Kidney epithelial cell (primary cell): ENCODE measurements at places on chromosomes 12 and 14.

DNA sequence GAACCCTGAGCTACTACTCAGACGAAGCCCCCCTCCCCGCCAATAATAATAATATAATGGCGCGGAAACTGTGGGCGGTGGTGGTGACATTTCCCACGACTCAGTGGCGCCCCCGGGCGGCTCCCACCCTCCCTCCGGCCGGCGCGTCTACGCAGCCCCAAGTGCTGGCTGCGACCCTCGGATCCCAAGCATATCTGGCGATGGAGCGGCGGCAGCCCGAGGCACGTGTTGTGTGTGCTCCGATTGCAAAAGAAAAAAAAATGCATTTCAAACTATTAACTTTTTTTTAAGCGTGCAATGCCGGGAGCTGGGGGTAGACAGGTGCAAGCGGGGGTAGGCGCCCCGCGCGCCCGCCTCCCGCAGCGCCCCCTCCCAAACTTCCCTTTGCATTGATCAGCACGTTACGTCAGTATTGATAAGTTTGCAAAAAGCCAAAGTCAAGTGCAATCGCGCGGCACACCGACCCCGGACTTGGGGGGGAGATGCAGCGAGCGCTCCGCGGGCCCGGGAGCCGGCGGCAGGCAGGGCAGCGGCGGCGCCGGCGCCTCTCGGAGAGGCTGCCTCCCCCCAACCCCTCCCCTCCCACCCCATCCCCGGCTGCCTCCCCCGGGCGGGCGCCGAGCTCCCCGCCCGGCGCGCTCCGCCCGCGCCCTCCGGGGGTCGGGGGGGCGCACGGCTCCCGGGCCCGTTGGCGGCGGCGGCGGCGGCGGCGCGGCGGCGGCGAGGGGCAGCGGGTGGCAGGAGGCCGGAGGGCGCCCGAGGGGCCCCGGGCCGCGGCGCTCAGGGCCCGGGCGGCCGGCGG lies 113.1 kb upstream of the MYL2 start:
- DNase-seq = no peak

DNA sequence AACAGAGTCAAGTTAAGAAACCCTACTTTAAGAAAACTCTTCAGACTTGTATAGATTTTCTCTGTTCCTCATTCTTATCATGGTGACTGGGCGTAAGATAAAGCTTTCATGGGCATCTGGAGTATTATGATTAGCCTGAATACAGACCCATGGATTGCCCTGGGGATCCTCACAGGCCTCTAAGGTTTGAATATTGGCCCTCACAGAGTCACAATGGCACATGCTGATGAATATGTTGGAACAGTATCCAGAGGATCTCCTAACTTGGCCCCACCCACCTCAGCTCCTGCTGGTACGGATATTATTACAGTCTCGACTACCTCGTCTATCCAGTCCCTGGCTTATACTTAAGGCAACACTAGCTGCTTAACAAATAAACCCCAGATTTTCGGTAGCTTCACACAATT lies 8.1 kb downstream of the OSBPL8 start:
- DNase-seq = no peak

DNA sequence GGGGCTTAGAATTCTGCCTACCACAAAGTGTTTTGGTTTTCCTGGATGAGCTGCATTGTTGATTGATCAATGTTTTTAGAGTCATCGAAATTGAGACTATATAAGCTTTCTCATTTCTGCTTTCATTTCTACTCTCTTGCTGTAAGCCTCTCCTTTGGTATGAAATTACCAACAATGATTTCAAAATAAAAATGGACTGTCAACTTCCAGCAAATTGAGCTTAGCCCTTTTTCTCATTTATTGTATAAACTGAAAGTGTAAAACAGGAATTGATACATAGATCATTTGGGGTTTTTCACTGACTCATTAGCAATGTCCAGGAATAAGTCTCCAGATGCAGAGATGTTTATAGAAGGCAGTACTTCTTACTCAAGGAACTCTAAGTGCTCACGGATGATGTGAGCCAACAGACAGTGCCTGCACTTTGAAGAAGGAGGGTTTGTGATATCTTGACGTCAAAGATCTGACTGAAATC lies 20.0 kb upstream of the PCNX1 start:
- DNase-seq = no peak

- DNase-seq = no peak
Measured at GRCh38 chr14:98477935-98478334, 794.1 kb downstream of the BCL11B start.

DNA sequence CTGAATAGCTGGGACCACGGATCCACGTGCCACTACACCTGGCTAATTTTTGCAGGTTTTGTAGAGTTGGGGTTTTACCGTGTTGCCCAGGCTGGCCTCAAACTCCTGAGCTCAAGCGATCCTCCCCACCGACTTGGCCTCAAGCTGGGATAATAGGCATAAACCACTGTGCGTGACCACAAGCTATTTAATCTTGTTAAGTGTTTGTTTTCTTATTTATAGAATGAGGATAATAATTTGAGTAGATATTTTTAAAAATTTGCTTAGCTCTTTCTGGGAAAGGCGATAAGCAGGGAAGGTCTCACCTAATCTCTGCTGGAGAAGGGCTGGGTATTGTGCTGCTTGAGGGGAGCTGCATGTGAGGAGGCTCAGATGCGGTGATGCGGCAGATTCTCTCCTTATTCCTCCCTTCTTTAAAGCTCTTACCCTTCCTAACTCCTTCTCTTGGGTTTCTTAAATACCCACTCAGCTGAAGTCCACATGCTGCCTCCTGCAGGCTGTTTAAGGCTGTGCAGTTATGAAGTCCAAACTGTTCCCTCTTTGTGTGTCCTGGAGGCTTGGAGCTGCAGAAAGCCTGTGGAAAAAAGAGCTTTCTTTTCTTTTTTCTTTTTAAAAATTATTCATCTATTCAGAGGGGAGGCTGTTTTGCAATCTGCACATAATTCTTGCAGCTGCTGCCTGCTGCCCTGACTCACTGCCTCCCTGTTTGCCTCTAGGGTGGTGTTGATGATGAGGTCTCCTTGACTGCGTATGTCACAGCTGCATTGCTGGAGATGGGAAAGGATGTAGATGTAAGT lies 37.9 kb downstream of the A2ML1 start:
- DNase-seq = no peak

- DNase-seq = no peak
Measured at GRCh38 chr14:68408680-68409079, 384.2 kb downstream of the ZFP36L1 start.

DNA sequence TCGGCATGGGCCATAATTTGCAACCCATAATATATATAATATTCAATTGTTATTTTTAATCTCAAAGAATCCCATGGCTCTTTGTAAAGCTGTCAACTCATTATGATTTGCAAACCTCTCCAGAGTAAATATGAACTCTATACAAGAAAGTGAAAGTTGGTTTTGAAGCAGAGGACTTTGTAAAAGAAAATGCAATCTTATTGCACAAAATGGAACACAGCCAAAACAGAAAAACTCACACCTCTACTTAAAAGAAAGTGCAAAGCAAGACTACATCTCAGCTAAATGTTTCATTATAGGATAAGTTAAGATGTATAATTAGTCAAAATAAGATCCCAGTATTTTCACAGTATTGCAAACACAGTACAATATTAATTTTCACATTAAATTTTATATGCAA lies 111.2 kb upstream of the FLRT2 start:
- no peak for DNase-seq

GRCh38 chr12:130334399-130334798 lies 3.3 kb upstream of the PIWIL1 start:
- no peak for DNase-seq

- no peak for DNase-seq
Measured at GRCh38 chr12:110869026-110869425, 22.2 kb downstream of the CCDC63 start.

DNA sequence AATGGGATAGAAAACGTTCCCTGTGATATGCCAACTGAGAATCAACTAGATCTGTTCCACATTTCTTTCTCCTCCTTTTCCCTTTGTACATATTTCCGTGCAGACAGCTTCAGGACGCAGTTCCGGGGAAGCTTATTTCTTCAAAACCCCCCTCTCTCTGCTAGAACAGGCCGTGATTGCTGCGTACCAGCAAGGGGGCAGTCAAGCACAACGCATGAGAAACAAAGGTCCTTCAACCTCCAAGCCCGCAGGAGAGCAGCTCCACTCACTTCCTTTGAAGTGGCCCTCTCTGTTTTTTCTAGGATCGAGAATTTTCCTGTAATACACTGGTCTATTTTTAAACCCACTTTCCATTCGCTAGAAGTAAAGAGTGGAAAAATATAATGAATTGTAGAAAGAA lies 80.8 kb downstream of the ZNF664 start:
- no peak for DNase-seq

- no peak for DNase-seq
Measured at GRCh38 chr14:33642691-33643244, 308.1 kb downstream of the EGLN3 start.

- DNase-seq = no peak
Measured at GRCh38 chr12:27975222-27976136, 2.9 kb upstream of the PTHLH start.

DNA sequence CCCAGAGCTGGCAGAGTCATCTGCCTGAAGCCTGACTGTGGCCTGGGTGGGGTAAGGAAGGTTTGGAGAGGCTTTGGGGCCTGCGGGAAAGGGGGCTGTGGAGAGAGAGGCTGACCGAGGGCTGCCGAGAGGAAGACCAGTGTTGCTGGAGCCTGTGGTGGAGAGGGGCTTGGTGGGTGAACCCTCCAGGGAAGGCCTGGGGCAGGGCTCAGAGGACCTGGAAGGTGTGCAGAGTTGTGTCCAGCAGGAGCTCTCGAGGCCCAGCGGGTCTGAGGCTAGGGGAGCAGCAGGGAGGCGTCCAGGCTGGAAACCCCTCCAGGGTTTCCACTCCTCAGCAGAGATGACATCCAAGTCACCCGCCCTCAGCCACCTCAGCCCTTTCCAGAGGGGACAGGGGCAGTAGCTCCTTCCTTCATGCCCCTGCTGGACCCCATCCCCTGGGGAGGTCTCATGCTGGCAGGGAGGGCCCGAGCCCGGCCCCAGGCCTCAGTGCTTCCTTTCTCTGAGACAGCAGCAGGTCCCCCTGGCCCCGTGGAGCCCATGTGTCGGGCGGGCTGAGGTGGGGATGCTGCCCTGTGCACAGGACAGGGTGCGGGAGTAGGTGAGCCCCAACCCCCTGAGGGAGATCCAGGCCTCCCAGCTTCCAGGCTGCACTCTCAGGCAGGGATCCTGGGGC lies 8.4 kb downstream of the CEP170B start:
- DNase-seq = no peak

DNA sequence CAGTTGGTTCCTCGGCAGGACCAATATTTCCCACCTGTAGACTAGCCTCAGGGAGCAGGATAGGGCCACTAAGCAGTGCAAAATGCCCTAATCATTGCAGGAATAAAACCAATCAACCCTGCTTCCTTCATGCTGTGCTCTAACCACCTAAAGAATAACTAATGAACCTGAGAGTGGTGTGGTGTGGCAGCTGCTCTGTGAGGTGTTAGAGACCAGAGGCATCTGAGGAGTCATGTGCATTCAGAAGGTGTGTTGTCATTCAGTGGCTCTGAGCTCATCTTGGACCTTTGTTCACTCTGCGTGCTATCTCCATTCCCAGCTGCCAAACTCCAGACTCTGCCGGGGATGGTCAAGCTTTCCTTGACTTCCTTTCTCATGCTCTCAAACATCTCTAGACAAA lies 136.7 kb upstream of the EGLN3 start:
- DNase-seq = no peak

- DNase-seq = no peak
Measured at GRCh38 chr12:38154096-38155019, 162.2 kb upstream of the ALG10B start.

GRCh38 chr12:57756406-57757341 lies 1.8 kb downstream of the MARCHF9 start:
- no peak for DNase-seq

GRCh38 chr12:109671502-109671901 lies 42.1 kb upstream of the FAM222A start:
- no peak for DNase-seq

- DNase-seq = peak; percentile 25
Measured at GRCh38 chr14:100332797-100333196, 9.7 kb downstream of the SLC25A47 start.

DNA sequence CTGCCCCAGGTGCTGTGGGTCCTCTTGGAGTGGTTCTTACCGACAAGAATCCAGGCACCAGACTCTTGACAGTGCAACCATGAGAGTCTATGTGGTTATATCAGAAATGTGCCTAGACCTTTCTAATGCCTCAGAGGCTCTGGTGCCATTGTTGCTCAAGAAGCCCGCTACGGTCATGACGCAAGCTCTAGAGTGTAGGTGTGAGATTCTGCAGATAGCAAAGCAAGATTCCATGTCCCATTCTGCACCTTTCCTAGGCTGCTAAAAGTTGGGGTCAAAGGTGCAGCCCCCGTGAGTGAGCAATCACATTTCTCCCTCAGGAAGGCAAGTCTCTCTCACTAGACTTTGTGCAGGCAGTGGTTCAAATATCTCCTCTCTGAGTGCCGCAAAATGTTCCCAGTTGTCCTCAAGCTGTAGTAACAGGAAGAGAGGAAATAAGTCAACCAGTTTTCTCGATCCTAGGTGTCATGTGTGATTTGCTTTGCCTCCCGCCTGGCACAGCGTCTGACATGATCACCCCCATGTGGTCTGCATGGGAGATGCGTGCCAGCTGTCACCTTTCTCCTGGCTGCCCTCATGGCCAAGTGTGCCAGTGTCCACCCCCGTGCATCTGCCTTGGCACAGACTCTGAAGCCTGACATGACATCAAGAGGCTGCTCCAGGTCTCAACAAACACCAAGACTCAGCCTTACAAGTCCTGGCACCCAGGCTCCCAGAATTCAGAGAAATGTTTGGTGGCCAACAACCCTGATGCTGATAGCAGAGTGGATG lies 122.5 kb upstream of the COCH start:
- DNase-seq = no peak

- DNase-seq = no peak
Measured at GRCh38 chr14:69408331-69408960, 10.0 kb downstream of the SLC39A9 start.

DNA sequence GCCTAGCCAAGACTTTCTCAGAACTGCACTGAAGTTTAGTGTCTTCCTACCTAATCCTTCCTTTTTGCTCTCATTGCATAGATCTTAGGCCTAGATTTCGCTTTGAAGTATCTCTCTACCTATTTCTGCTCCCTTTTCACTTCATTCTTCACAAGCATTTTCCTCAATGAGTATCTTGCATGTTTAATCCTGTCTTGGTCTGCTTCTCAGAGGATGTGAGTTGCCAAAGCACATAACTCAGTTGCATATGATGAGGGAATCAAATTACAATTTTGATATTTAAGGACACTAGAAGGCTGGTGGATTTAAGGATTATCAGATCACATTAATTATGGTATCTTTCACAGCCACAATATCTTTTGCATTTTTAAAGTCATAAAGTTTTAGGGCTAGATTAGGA lies 195.5 kb upstream of the DAAM1 start:
- no peak for DNase-seq

DNA sequence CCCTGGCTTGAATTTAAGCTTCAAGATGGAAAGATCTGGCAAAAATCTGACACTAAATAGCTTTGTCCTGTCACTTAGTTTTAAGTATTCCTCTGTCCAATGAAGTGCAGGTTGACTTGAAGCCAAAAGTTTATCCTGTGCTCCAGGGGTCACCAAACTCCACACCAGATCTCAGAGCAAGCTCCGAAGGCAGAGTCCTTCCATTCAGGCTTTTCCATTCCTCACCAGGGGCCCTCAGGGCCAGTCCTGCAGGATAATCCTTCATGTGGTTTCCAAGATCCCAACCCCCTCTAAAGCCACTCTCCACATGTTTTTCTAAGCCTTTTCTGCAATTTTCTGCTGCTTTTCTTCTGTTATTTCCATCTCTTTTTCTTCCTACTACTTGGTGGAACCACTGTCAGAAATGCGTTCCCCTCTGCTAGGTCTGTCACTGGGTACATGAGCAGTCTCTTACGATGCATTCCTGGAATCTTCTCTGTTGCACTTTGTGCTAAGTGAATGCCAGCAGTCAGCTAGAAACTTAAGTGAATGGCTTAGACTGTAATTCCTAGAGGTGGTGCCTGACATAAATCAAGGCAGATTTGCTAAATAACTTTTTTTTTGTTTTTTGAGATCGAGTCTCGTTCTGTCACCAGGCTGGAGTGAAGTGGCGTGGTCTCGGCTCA lies 251.4 kb downstream of the MSRB3 start:
- no peak for DNase-seq
